ENCODE measurements at places on chromosomes 11 and 22.

GRCh38 chr11:8381871-8382396, 118.3 kb upstream of the LMO1 start:
- DNase-seq: no peak

DNA sequence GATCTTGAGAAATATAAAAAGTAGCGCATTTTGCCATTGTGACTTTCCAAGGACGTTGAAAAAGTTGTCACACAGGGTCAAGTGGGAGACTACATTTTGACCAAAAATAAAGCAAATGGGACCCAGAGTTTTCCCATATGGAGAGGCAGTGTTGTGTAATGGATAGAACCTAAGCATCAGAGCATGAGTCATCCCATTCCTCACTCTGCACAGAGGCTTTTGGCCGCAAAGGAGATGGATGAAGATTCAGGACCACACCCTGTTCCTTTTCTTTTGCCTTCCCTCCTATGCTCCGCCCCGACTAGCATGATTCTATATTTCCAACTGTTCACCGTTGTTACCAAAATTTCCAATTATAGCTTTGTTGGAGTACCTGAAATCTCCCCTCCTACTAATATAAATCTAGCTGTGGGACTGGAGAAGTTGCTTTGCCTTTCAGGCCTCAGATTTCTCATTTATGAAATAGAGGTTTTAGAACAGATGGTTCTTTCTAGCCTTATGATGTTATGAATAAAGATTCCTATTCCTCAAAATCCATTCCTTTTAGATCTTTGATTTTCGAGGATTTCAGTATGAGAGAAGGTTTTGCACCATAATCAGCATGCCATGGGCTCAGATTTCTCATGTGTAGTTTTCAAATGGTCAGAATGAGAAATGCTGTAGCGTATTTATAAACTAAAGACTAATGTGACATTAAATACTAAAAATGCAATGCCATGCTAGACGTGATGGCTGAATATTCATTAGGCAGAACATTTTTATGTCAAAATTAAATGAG, 921.9 kb upstream of the TENM4 start:
- no peak for DNase-seq

DNA sequence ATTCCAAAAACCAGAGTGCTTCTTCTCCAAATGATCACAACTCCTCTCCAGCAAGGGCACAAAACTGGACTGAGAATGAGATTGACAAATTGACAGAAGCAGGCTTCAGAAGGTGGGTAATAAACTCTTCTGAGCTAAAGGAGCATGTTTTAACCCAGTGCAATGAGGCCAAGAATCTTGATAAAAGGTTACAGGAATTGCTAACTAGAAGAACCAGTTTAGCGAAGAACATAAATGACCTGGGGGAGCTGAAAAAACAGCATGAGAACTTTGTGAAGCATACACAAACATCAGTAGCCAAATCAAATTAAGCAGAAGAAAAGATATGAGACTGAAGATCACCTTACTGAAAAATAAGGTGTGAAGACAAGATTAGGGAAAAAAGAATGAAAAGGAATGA, 15.5 kb downstream of the OR52M1 start:
- no peak for DNase-seq

DNA sequence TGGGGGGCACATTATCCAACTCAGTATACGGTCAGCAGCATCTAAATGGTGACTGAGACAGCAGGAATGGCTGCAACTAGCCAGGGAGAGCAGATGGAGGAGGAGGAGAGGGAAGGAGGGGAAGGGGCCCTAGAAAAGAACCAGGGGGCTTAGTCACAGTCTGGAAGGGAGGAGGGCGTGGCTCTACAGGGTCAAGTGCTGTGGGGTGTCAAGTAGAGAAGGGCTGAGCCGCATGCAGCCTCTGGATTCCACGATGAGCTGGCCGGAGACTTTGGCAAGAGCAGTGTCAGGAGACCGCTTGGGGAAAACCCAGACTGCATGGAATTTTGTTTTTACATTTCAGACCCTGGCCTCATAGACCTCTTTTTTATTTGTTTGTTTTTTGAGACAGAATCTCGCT, 25.8 kb upstream of the PPFIA1 start:
- DNase-seq: no peak

GRCh38 chr11:77547863-77548551, 41.7 kb upstream of the AQP11 start:
- no peak for DNase-seq

GRCh38 chr11:128171506-128171905, 415.9 kb downstream of the ETS1 start:
- no peak for DNase-seq

- DNase-seq: no peak
Measured at GRCh38 chr11:62061356-62062222, 62.2 kb upstream of the INCENP start.

DNA sequence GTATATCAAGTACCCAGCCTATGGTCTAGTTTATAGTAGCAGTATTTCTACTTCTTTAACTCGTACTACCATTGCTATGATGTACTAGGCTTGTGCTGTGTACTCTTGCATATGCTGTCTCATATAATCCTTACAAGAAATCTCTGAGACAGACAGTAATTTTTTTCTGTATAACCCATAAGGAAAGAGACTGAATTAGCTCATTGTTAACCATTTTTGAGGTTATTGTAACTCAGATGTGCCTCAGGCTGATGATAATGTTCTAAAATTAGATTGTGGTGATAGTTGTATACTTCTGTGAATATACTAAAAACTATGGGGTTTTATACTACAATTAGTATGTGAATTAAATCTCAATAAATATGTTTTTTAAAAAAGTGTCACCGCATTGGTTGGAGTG, 112.2 kb upstream of the RRM1 start:
- DNase-seq: no peak

DNA sequence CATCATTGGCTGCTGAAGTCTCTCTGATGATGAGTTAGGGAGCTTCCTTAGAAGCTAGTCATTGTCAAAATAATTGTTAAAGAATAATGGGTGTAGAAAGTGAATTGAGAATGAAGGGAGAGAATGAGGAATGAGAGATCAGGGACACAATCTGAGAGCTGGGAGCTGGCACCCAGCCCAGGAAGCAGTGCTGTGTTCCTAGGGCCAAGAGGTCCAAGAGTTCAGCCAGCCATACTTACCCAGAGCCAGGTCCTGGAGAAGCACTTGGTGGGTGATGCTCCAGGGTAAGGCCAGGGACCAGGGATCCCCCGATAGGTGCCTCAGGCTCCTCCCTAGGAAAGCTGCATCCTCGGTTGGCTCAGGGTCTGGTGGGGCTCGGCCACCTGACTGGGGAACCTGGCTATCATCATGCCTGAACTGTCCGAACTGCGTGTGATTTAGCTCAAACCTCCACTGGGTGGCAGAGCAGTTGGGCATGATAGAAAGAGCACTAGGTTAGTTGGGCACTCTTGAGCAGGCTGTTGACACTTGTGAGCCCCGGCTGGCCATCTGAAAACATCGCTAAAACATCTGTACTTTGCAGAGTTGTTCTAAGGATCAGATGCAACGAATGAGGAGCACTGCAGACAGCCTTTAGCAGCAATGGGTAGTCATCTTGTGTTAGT, 123.9 kb upstream of the NCAM1 start:
- DNase-seq: no peak

GRCh38 chr22:44454113-44454769, 43.8 kb downstream of the RTL6 start:
- no peak for DNase-seq

DNA sequence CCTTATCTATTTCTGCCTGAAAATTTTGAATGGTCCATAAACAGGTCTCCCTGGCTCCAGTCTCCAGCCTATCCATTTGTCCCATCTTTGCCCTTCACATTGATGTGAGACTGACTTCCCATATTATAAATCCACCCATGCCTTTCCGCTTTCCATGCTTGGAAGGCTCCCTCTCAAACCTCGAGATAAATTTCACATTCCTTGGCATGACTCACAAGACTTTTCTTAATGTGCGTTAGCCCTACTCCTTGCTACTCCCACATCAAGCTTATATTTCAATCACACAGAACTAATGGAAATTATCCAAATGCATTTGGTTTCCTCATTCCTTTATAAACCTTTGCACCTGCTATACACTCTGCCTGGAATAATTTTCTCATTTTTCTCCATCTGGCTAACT, 163.7 kb upstream of the NTM start:
- DNase-seq: no peak

DNA sequence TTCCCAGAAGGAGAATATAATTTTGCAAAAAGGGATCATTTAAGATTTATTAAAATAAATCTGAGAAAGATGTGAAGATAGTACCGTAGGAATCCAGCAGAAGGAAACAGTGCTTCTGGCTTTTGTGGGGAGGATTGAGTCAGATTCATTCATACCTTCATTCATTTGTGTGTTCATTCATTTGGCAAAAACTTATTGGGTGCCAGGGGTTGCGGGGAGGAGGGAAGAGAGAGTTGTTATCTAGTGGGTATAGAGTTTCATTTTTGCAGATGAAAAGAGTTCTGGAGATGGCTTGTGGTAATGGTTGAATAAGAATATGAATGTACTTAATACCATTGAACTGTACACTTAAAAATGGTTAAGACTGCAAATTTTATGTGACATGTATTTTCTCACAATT, 31.1 kb downstream of the BMAL1 start:
- no peak for DNase-seq

DNA sequence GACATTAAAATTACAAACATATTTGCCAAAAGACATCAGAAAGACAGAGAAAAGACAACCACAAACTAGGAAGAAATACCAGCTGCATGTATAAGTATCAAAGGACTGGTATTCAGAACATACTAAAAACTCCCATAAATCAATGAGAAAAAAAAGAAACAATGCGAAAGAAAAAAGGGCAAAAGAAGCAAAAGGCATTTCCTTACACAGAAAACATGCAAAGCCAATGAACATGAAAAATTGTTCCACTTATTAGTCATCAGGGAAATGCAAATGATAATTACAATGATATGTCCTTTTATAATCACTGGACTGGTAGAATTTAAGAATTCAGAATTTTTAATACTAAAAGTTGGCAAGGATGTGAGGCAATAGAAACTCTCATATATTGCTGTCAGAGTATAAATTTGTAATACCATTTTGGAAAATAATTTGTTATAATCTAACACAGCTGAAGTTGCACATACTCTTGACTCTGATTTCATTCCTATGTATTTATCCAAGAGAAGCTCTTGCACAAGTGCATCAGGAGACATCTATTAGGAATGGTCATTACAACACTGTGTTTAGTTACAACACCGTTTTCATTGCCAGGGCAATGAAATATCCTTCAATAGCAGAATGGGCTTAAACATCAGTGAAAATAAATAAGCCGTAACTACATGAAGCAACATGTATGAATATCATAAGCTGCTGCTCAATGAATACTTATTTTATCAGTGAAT, 279.7 kb downstream of the SWAP70 start:
- DNase-seq: no peak

DNA sequence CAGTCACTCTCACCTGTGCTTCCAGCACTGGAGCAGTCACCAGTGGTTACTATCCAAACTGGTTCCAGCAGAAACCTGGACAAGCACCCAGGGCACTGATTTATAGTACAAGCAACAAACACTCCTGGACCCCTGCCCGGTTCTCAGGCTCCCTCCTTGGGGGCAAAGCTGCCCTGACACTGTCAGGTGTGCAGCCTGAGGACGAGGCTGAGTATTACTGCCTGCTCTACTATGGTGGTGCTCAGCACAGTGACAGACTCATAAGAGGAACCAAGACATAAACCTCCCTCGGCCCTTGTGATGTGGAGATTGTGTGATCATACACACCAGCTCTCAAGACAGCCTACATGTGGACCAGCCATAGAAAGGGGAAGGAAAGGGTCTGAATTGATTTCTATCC, 113.3 kb downstream of the ZNF280B start:
- DNase-seq: no peak

Data from T-helper 17 cell (primary cell).